ENCODE measurements at places on chromosomes 2 and 18.

DNA sequence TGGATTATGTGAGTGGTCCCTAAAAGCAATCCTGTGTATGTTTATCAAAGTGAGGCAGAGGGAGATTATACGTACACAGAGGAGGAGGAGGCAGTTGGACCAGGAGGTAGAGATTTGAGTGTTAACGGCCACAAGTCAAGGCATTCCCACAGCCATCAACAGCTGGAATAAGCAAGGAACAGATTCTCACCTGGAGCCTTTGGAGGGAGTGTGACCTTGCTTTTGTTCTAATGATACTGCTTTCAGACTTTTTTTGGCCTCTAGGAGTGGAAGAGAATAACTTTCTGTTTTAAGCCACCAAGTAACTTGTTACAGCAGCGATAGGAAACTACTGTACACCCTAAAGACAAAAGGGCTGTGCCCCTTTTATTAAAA is 18.1 kb downstream of the LCLAT1 start:
- no peak for DNase-seq

- DNase-seq, result no peak
These were observed 124.7 kb upstream of the GATA6 start for GRCh38 chr18:22044474-22045220.

DNA sequence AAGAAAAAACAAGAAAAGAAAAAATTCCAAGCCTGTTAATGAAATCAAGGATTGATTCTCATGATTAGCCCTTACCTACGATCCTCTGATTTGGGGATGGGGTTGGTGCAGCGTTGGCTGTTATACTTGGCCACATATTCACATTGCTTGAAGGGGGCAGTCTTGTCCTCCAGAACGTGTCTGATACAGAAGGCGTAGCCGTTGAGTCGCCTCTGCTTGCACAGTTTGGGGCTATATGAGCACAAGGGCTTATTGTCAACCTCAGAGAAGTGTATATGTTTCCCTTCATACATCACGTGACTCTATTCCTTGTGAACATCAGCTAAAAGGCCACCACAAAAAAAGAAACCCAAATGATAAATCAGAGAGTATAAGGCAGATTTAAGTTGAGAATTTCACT is 23.2 kb downstream of the INO80D start:
- no peak for DNase-seq

DNA sequence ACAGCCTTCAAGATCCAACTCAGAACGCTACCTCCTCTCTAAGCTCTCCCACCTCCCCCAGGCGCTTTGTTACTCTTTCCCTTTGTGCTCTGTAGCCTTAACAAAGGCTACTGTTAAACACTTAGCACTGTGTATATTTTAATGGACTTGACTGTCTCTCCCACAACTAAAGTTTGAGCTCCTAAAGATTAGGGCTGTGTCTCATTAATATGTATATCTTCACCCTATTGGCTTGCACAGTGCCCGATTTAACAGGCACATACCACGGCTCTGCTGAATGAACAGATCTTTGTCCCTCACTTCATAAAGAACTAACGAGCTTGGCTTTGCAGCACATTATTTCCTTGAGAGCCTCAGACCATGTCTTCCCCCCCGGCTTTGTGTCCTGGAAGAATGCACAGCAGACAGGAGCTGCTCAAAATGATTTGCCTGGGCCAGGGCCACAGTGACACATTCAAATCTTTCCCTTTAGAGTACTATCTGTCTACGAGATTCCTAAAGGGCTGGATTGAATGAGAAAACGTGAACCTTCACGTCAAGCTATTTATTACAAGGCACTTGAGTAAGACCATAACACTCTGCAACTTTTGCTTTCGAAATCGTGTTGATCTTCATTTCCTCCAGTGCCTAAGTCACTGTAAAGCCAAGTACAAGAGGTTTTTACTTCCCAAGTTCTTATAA is 22.1 kb downstream of the ABHD3 start:
- peak; percentile 15 for DNase-seq

DNA sequence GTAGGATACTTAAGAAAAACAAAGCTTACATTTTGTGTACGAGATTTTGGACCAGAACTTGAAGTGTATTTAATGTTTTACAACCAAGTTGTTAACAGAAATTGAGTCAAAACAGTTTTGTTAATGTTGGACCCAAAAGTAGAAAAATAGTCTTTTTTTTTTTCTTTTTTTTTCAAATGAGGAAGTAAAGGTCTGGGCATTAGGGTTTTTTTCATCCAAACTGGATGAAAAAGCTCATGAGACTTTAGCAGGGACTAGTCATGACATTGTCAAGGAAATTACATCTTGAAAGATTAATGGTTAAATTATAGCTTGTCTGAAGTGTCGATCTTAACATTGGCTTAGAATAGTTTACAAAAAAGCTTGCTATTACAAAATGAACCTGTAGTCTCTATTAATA is 32.3 kb downstream of the CCNT2 start:
- DNase-seq, result no peak

DNA sequence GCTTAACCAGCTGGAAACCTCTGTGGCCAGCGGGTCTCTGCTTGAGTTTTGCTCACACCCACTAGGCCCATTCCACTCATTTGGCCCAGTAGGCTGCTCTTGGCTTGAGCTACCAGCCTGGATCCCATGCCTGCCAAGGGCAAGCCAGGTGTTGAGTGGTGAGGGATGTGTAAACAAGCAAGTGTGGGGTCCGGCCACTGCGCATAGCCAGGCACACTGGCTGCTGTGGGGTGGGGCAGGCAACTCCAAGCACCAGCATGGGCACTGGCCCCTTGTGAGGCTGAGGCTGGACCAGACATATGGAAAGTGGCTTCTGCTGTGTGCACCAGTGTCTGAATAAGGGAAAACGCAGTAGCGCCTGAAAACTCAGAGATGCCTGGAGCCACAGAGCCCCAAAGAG is 732.7 kb downstream of the NR4A2 start:
- no peak for DNase-seq

GRCh38 chr2:240462707-240463273 is 27.3 kb downstream of the GPC1 start:
- no peak for DNase-seq

DNA sequence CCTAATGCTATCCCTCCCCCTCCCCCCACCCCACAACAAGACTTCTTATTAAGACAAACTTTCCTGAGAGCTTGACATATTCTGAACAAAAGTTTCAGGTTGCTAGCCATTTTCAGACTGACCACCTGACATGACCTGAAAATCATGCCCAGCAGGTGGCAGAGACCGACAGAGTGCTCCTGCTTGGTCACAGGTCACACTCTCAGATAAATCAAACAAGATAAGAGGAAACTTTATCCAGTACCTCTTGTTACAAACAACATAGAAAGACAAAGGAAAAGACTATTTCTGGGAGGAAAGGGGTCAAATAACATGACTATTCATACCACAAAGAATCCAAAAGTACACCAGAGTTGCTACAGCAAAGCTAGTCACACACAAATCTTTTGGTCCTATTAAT is 107.4 kb downstream of the TMEM200C start:
- no peak for DNase-seq

DNA sequence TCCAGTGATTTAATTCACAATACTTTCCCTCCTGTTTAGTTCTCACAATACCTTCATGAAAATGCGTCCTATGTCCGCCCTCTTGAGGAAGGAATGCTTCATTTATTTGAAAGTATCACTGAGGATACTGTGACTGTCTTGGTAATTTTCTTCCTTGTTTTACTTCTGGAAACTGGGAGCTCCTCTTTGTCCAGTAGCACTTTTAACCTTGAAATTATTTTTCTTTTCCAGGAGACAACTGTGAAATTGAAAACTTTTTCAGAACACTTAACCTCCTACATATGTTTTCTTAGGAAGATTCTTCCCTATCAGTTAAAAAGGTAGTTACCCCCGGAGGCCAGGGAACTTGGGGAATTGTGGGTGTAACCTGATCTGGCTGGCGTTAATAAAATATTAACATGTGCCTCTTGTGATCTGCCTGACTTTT is 58.9 kb upstream of the STON1 start:
- no peak for DNase-seq

GRCh38 chr2:42961385-42961811 is 169.0 kb upstream of the HAAO start:
- DNase-seq, result no peak

DNA sequence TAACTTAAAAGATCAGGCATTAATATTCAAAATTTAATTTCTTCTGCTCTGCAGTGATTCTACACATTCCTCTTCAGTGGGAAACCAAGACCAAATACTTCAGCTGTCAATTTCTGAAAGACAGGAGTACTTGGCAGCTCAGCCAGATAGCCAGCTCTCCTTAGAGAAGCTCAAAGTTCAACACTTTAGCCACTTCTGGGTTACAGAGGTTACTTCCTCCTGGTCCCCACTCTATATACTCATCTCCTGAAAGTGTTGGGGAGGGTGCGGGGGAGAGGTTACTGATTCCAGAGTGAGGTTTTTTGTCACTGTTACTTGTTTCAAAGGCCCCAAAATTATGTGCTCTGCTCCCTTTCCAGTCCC is 4.1 kb downstream of the CYTIP start:
- DNase-seq, result peak; percentile 58

Measured in activated naive CD8-positive, alpha-beta T cell treated with anti-CD3 and anti-CD28 coated beads, Interleukin-2, amount 50 U/mL, for 24 hours (primary cell).